ENCODE measurements at places on chromosomes 3 and 15.

GRCh38 chr3:81931265-81932251 is 170.1 kb upstream of the GBE1 start:
- no peak for DNase-seq

DNA sequence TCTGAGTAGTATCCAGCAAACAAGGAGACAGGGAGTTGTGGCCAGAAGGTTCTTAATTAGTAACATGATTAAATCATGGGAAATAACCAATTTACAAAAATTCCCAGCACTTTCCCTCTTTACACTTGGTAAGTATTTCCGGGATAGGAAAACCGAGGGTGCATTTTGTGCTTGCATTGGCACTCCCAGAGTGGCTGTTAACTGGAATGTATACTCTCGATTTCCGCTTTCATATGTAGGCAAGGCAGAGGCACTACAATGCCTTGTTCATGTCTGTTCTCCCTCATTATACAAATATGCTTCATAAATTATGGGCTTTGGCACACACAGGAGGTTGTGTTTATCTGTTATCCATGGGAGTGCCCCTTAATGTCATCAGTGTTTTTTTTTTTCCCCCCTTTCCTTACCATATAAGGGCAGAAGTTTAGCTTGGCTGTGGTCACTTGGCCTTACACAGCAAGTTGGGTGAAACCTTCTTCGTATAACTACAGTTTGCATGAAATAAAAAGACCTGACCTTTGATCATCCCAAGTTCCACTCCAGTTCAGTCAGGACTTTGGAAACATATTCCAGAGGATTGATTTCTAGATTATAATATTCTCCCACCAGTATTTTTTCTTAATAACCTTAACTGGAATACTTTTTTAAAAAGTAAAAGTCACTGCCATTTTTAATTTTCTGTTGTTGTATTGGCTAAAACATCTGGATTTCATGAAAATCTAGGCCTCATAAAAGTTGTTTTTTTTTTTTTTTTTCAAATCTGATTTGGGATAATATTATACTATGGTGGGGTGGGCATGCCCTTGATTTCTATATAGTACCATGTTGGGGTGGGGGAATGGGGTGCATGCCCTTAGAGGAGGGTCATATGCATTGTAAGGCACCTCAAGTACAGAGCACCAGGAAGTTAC is 8.9 kb downstream of the TPM1 start:
- DNase-seq = no peak

DNA sequence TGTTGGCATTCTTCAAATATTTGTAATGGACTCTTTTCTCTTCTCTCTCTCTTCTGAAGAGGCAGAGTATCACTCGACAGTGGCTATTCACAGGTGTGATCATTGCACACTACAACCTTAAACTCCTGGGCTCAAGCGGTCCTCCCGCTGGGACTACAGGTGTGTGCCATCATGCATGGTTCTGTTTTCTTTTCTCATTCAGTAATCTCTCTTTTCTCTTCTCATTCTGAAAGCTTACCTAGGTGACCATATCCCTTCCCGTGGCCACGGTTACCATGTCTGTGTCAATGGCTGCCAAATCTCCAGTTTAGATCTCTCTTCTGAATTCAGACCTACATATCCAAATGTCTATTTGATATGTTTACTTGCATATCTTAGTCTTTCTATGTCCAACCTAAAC is 96.3 kb downstream of the SOX2 start:
- DNase-seq = no peak

DNA sequence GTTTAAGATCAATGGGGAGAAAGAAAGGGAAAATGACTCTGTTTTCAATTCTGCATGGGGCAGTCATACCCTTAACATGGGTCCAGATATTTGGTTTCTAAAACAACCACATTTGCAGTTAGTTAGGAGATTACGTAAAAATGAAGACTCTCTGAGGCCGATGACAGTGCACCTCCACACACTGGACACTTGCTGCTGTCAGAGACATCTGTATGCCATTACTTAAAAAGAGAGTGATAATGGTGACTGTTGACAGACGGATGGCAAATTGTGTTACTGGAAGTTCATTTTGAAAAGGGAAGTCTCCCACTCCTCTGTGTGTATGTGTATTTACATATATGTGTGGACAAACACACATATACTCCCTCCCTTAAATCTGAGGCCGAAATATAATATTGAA is 304.5 kb upstream of the SEMA6D start:
- no peak for DNase-seq

DNA sequence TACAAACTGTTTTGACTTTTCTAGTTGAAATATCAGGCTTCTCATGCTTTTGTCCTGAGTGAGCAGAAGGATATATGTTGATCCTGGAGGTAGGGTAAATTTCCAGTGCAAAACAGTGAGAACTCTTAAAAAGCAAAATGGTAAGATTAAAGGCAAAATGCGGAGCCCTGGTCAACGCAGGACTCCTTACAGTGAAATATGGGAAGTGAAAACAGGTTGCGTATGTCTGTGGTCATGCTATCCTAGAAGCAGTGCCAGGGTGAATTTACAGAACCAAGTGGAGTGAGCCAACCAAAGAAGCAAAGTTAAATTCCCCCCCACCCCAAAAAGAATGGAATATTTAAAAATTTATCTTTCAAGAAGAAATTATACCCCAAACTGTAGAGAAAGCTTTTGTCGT is 256.4 kb downstream of the NR2F2 start:
- no peak for DNase-seq

Measured in stimulated activated CD4-positive, alpha-beta T cell treated with anti-CD3 and anti-CD28 coated beads, Interleukin-1b, Interleukin-23, amount 100 ng/mL, for 1 hour (primary cell).